ENCODE measurements at places on chromosomes 11 and 22.
A peak's percentile ranks its signal among the peaks of the same experiment; 100 is the strongest.

- no peak for DNase-seq
These were observed 263.7 kb upstream of the CADM1 start for GRCh38 chr11:115767883-115768282.

DNA sequence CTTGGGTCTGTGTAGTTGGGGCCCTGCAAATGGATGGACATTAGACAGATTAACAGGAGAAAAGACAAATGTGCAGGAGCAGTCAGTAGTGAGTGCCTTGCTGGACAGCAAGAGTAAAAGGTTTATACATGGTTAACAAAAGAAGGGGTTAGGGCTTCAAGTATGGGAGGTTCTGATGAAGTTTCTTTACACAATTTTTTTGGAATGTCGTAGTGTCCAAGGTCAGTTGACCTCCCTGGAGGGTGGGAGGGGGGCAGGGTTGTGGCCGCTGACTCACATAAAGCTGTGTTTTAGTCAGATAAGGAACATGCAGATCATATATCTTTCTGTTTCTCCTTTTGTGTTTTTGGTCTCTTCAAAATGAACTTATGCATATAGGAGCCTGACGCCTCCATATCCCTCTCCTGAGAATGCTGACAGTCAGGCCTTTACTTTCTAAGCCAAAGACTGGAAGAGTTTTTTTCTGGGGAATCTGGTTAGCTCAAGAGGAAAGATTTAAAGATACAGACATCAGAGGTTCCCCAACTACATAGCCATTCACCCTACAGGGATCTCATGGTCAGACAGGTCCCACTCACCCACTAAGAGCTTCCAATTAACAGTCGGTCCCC is 134.3 kb downstream of the NECTIN1 start:
- DNase-seq, result peak; percentile 37

DNA sequence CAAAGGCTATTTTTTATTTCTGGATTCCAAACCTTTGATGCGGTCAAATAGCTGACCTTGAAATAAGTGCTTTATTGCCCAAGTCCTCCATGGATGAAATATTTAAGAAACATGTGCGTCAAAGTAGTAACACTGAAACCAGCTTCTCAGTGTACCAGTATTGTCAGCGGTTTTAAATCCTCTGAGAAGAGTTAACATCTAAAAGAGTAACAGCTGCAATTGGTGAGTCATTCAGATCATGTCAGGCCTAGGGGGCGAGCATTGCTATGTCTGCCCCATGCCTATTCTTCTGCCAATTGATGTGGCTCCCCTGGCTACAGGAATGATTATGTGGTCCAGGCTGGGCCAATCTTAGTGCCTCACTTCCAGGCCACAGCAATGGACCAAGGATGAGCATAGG is 263.3 kb upstream of the SORL1-AS1 start:
- DNase-seq, result no peak

DNA sequence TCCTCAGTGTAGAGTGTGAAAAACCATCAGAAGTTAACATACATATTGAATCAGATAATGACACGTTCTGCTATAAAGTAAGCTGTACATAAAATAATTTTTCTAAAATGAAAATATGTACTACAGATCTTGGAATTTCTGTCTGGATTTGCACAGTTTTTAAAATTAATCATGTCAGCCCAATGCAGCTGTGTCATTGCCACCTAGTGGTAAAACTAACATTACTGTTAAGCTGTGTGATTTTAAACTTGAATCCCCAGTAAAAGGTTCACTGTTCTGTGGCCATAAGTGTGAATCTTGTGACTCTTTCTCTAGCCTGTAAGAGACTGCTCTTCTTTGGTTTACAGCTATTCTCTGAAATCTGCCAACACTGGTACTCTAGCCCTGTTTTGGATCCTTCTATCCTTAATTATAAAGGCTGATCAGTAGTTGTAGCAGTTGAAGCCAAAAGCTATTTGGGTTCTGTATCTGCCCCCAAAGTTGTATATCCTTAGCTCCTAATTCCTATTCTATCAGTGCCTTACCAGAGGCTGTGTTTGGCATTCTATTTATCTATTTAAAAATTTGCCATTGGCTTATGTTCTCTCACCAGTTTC is 4.0 kb downstream of the JRKL start:
- DNase-seq, result peak; percentile 14

DNA sequence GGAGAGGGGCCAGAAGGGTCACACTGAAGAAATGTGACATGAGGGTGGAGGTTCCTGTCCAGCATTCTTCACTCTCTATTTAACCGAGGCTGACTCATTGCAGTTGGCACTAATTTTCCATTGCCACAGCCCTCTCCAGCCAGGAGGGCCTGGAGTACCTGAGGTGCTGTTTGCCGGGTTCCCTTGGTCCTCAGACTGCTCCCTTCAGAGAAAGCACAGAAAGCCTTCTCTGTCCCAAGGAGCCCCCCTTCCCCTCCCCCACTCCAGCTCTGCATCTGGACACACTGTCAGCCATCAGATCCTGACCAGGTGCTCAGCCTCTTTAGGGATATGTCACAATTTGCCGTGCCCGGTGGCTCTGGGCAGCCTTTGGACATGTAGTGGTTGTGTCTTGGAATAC is 3.2 kb upstream of the C11orf91 start:
- DNase-seq, result no peak

GRCh38 chr11:78131956-78132355 is 7.5 kb downstream of the ALG8 start:
- no peak for DNase-seq

GRCh38 chr11:38842991-38843390 is 2245.0 kb upstream of the RAG2 start:
- DNase-seq, result no peak

DNA sequence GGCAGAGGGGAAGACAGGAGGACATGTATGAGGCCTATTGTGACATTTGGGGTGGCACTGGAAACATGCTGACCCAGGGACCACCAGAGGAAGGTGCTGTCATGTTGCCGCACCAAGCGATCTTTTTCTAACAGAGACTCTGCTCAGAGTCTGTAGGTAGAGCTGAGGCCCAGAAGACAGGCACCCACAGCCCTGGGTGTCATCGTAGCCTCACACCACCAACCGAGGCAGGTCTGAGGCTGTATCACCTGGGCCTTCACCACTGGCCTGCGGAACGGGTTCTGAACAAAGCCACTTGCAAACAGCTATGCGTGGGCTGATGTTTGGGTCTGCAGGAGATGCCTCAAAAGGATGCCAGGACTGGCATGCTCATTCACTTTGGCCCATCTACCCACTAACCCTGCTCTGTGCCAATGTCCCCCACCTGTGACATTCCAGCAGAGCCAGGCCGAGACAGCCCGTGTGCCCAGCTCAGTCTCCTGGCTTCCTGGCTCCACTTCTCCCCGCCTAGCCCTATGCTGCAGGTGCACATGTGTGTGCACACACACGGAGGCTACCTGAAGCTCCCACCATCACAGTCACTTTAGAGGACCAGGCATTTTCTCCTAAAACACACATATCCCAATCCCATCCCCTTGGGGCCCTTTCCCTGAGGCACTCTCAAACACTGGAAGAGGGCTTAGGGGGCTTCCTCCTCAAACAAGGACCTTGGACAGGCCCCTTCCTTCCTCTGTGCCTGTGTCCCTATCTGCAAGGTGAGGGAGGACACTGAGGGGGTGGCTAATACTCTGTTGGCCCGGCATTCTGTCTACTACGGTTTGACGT is 3.6 kb downstream of the TRIM29 start:
- DNase-seq, result no peak

DNA sequence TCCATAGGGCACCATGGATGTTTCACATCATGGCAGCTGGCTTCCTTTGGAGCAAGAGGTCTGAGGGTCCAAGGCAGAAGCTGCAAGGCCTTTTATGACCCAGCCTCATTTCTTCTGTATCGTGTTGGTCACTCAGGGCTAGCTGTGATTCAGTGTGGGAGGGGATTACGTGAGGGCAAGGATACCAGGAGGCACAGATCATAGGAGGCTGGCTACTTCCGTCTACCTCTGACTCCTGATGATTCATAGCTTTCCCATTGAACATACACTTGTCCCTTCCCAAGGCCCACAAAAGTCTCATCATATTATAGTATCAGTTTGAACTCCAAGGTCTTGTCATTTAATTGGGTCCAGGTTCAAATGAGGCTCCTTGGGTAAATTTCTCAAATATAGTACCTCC is 135.3 kb upstream of the ZBED5 start:
- DNase-seq, result no peak

GRCh38 chr11:98725471-98725870 is 295.3 kb upstream of the CNTN5 start:
- DNase-seq, result no peak

DNA sequence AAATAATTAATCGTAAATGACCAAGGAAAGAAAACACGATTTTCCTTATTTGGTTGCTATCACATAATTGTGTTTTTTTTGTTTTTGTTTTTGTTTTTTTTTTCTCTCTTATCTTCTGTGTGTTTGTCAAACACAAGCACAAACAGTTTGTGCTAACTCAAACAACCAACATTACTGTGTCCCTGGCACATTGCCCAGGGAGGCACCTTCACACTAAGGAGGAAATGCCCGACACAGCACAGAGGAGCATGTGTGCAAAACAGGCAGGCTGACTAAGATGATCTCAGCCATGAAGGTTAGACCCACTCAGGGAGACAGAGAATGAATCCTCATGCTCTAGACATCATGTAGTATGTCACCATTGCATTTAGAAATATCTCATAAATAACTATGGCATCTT is 130.1 kb downstream of the SOX6 start:
- no peak for DNase-seq

- no peak for DNase-seq
These were observed 6.1 kb downstream of the CARNS1 start for GRCh38 chr11:67421430-67422031.

- DNase-seq, result no peak
These were observed 24.0 kb upstream of the ACER3 start for GRCh38 chr11:76836613-76837291.

DNA sequence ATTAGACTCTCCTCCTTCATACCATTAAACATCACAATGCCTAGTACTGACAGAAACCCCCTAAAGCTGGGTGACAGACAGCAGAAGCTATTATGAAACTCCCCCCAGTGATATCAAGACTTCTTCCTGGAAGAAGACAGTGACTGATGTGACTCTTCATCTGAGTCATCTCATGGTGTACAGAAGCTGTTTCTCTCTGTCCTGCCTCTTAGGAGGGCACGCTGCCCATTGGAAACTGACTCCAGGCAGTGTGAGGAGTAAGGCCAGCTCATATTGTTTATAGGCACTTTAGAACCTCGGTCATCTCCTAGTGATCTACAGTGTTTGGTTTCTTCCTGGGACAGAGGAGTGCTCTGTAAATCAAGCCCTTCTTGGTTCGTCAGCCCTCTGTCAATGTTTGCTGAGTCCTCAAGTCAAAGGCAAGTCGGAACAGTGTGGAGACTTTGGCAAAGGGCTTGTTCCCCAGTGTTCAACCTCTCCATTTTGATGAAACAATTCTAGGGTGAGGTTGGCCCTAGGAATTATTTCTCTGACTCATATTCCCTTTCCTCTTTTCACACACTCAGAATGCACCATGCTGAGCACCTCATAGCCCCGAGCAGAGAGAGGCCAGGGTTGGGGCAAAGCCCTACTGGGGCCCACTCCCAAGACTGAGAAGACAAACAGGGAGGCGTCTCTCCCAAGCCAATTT is 172.5 kb upstream of the TMEM45B start:
- DNase-seq, result no peak

DNA sequence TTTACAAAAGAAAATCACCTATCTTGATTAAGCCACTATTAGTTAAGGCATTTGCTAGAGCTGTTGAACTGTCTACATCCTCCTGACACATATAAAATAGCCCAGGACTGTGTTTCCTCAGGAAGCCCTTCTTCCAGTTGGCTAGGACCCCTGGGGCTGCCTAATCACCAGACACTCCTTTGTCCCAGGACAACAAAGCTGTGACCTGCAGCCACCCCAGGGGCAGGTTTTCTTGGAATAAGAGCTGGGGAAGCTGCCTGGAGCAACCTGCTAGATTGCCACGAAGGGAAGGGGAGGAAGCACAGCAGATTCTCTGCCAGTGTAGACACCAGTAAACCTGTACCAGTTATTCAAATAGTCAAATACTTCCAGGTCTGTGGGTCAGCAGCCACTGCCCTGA is 17.6 kb downstream of the CHST1 start:
- no peak for DNase-seq

Measured in non-pigmented ciliary epithelial cell (primary cell).